Activated naive CD8-positive, alpha-beta T cell treated with anti-CD3 and anti-CD28 coated beads, Interleukin-2, amount 50 U/mL, for 16 hours (primary cell): ENCODE measurements at places on chromosomes 6 and 20.

- DNase-seq: no peak
Observed at GRCh38 chr6:157335829-157336228, 12.5 kb upstream of the TMEM242 start.

- no peak for DNase-seq
Observed at GRCh38 chr6:154592199-154592860, 81.8 kb upstream of the CNKSR3 start.

- DNase-seq: no peak
Observed at GRCh38 chr6:125728739-125729138, 20.7 kb upstream of the HEY2 start.

DNA sequence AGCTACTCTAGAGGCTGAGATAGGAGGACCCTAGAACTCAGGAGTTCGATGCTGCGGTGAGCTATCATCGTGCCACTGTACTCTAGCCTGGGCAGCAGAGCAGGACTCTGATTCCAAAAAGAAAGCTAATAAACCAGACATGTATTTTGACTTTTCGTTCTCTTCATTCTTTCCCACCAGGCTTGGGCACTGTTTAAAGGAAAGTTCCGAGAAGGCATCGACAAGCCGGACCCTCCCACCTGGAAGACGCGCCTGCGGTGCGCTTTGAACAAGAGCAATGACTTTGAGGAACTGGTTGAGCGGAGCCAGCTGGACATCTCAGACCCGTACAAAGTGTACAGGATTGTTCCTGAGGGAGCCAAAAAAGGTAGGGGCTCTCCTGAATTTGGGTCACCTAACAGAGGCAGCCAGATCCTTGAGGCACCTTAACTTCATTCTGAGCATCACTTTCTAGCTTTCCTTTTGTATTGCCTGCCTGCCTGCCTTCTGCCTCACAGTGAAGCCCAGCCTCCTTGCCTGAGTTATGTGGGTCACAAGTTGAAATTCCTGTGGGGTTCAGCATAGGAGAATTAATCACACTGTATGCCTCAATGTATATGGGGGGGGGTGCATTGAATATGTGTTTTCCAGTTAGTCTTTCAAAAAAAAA is 3.2 kb downstream of the IRF4 start:
- no peak for DNase-seq

DNA sequence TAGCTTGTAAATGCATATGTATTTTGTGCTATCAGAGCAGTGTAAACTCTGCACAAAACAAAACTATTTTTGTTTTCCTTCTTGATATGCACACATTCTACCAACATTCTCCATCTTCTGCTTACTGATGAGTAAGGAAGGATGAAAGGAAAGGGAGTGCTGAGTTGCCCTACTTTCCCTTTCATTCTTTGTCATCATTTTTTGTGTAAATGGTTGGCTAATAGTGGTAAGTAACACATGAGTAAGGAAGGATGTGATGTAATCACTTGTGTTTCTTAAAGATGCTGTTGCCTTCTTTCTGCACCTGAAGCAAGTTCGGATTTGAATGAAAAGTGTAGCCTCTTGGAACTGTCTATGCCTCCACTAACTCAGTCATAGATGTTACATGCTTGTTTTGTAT is 4.6 kb upstream of the REV3L start:
- no peak for DNase-seq

- peak; percentile 53 for DNase-seq
Observed at GRCh38 chr6:149484733-149485700, at the start of gene ZC3H12D. Gene ZC3H12D (minus strand): TSS chr6:149485014. CDS start chr6:149474543, 10,471 bp downstream.

GRCh38 chr20:14664101-14664500 is 326.7 kb upstream of the FLRT3 start:
- DNase-seq: no peak

- no peak for DNase-seq
Observed at GRCh38 chr6:84066536-84066935, 33.0 kb downstream of the MRAP2 start.

DNA sequence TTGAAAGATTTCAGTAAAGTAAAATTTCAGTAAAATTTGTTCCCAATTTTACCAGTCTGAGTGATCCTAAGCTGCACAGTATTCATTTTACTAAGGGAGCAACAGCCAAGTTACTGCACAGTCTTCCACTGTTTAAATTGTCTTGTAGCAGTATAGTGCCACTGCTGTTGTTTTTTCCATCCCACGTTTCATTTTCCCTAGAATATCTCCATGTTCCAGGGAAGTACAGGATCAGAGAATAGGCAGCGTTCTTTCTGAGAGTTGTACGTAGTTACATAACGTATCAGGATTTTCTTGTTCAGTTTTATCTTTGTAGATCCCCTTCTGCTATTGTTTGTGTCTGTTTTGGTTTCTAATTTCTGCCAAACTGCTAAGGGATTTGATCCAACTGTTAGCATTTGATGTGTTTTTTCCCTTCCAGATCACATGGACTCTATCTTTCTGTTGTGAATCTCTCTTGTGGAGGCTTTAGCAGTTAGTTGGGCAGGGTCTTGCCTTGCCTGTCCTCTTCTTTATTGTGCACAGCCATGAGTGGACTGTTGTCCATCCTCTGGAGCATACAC is 38.4 kb downstream of the BCKDHB start:
- no peak for DNase-seq
